ENCODE measurements at places on chromosomes 6 and 20. TPM values are rescaled to one million over a fixed set of nuclear protein-coding genes. Genes with fewer than 3 reads are reported as not detected.

Gene TUBB1
- total RNA-seq, result under 0.01 TPM

Gene KCTD20
- total RNA-seq, result 48.3 TPM

Gene ZNF165
- total RNA-seq, result 0.26 TPM

Gene NRN1
- 0.12 TPM for total RNA-seq

Gene SAMD10
- total RNA-seq, result 1.4 TPM

Gene IL17A
- total RNA-seq, result not detected

Gene GTSF1L
- not detected for total RNA-seq

Gene TRAPPC3L
- total RNA-seq, result 0.13 TPM

Gene BPIFB1
- not detected for total RNA-seq

Gene EIF2S2
- 85.1 TPM for total RNA-seq

Gene TRIM31
- not detected for total RNA-seq

Gene TNFRSF6B
- 4.5 TPM for total RNA-seq

Gene TAGAP
- not detected for total RNA-seq

Gene CAP2
- total RNA-seq, result 8.1 TPM

Gene KIAA1755
- total RNA-seq, result 10.0 TPM

Gene TUBB2B
- total RNA-seq, result 1.4 TPM

Gene STX11
- 3.6 TPM for total RNA-seq

Gene CDH4
- total RNA-seq, result not detected

Gene GRIK2
- 0.19 TPM for total RNA-seq

Gene LRRC73
- total RNA-seq, result 0.79 TPM

Gene OR2H2
- not detected for total RNA-seq

Gene FAM209B
- total RNA-seq, result not detected

Gene NT5DC1
- total RNA-seq, result 10.1 TPM

Gene RNF182
- 0.40 TPM for total RNA-seq

Gene SCAF8
- total RNA-seq, result 30.9 TPM

Gene HLA-DMB
- total RNA-seq, result not detected

Gene MROH8
- total RNA-seq, result 1.6 TPM

Gene PYGB
- 189 TPM for total RNA-seq

Gene RBM24
- total RNA-seq, result 1.5 TPM

Gene TREML2
- not detected for total RNA-seq

Gene NT5E
- 509 TPM for total RNA-seq

Gene THBD
- total RNA-seq, result 293 TPM

Gene RSPO4
- not detected for total RNA-seq

Gene SLC12A5
- 0.06 TPM for total RNA-seq

Gene RARS2
- 47.6 TPM for total RNA-seq
